EL (cell line): ENCODE measurements at places on chromosomes 12 and 14.

- no peak for DNase-seq
These were observed 140.4 kb downstream of the EFCAB11 start for GRCh38 chr14:89814126-89814525.

DNA sequence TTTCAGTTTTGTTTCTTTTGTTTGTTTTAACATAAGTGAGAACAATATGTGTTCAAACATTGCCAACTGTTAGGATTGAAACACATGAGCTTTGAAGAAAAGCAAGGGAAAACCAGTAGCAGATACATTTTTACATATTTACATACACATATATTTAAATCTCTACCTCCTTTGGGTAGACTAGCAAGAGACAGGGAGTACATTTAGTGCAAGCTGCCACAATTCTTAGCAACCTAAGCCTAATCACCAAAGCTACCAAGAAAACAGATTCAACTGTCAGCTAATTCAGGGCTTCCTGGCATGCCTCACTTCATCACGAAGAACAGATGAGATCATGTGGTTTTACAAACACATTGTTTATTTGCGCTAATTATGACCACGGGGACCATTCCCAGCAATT is 143.1 kb downstream of the PRIMA1 start:
- no peak for DNase-seq

DNA sequence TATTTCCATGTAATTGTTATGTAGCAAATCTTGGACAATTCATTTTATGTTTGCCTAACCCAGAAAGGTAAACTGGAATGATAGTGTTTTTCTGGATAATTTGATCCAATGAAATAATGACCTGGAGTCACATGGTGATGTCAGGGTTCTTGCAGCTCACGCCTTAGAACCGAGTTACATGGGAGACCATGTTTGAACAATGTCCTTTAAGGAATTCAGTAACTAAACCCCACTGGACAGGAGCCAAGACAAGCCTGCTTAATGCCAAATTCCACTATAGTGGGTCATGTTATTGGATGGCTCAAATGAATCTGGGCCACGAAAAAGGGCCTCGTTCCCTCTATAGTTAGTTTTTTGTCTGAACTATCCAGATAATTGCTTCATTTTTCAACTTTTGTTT is 255.8 kb upstream of the HMGA2 start:
- DNase-seq = peak; percentile 62

DNA sequence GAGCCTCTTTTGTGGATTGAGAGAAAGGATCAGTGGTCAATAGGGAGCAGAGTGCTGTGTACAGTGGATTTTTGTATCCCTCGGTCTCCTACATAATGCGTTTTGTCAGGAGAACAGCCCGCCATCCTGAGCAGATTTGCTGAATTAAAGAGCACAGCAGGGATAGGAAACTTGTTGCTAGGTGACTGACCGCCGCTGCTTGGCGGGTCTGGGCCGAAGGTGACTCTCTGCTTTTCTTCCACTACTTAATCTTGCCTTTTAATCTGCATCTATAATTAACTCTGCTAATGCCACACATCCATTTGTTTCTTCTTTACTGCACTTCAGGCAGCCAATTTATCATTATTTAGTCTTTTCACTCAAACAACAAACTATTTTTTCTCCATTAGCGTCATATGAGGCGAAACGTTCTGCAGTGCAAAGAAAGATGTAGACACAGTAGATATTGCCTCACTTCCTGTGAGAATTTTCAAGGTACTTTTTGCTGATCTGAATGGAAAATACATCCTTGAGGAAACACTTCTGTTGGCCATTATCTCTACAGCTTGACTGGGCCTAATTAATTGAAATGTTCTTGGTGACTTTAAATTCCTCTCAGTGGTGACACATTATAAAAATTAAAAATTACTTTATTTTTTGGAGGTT is 108.0 kb downstream of the PPM1A start:
- no peak for DNase-seq

DNA sequence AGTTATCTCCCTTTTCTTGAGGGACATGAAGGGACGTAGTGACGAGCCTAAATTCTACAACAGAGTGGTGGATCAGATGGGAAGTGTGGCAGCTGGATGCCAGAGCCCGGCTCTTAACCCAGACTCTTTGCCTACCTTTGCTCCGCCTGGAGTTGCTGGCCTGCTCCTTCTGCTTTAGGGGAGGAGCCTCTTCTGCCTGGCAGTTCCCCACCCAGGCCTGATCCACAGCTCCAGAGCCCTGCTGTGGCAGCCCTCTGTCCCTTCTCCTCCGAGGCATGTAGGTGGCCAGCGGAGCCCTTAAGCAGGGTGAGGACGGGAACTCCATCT is 2.3 kb upstream of the PRPH start:
- no peak for DNase-seq

DNA sequence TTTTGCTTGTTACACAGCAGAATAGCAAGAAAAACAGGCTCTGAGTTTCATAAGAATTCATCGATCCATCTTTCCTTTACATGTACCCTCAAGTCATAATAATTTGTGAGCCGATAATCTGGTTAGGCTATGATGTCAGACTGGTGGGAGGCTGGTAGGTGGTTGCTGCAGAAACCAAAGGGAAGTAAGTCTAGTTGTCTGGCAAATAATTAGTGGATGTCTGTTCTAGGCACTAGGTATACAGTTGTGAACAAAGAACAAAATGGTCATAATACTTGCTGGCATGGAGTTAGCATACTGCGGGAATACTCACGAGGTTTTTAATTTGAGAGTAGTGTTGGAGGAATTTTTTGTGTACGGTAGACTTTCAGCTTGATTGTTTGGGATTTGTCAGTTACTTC is 8.8 kb downstream of the SUSD6 start:
- DNase-seq = no peak

- no peak for DNase-seq
These were observed 22.1 kb downstream of the PRKD1 start for GRCh38 chr14:29905543-29905942.

GRCh38 chr14:101065246-101065645 is 161.7 kb upstream of the RTL1 start:
- no peak for DNase-seq

GRCh38 chr14:74514471-74514941 is 20.9 kb downstream of the ISCA2 start:
- no peak for DNase-seq

GRCh38 chr14:102768223-102769048 is 8.8 kb upstream of the TRAF3 start:
- DNase-seq = no peak

GRCh38 chr12:56634837-56635791 is 5.0 kb upstream of the BAZ2A start:
- peak; percentile 93 for DNase-seq

DNA sequence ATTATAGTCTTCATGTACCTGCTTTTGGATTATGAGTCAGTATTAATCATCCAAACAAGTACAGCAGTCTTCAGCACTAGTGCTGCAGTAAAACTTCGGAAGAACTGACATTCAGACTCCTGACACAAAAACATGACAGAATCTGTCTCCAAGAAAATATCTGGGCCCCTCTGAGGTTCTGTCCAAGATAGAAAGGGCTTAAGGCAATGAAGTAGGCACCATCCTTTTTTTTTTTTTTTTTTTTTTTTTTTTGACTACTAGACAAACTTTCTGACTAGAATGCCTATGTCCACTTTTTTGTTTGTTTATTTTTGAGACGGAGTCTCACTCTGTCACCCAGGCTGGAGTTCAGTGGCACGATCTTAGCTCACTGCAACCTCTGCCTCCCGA is 112.5 kb downstream of the MED13L start:
- DNase-seq = peak; percentile 58

- no peak for DNase-seq
These were observed 56.1 kb downstream of the DGLUCY start for GRCh38 chr14:91169951-91170350.

DNA sequence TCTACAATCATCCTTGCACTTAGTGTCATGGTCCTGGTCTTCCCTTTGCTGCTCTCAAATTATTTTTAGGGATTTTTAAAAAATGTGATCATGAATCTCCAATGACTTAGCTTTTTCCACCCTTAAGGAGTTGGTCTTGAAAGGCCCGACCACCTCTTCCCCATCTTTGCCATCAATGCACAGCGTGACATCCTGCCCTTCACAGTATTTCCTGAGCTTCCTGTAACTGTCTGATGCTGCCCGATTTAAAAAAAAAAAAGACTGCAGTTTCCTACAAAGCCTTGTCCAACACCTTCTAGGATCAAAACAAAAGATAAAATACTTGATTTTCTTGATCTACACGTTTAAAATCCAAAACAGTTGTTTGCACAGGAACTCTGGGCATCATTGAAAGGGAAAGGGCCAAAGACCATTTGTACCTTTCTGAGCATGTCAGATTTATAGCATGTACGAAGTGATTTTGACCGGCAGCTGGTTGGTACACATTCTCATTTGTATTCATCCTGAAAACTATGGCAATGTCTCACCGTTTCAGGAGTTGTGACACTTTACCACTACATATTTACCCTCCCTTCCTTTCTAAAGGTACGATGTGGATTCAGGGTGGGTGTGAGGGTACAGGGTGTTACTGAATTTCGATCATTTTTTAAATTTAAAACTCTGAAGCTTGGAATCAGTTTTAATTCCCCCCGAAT is 7.4 kb upstream of the ELK3 start:
- no peak for DNase-seq

DNA sequence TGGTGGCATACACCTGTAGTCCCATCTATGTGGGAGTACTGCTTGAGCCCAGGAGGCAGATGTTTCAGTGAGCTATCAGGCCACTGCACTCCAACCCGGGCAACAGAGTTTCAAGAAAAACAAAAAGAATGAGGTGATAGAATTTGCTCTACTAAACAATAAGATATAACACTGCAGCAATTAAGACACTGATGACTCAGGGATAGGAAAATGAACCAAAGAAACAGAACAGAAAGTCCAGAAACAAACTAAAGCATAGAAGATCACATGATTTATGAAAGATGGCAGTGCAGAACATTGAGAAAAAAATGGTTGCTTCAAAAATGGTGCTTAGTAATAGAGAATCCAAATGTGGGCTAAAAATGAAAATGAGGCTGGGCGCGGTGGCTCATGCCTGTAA is 65.2 kb upstream of the AP4S1 start:
- DNase-seq = no peak

DNA sequence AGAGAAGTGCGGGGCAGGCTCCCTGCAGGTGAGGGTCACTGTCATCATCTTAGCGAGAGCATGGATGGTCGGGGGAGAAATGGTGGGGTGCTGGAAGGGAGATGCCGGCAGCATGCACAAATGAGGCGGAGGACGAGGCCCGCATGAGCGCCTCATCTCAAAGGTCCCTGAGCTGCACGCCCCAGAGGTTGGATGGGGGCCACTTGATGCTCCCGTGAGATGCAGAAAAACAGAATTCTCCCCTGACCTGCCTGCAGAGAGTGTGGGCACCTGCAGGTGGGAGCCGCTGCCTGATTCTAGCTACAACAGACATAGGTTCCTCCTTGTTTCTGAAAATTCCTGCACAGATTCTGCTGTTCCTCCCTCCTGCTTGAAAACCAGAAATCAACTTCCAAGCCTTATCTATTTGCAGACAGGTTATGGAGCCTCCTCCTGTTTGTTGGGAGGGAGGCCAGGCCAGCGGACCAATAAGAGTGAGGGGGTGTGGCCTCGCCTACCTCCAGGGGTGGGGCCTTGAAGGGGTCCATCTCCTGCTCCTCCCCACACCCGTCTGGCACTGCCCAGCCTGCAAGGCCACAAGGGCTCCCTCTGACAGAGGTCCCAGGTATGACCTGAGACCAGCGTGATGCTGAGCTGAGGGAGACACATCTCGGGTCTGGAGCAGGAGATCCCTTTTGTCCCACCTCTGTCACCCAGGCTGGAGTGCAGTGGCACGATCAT is 67.2 kb downstream of the KDM2B start:
- DNase-seq = peak; percentile 22
